ENCODE measurements at places on chromosomes 3 and 15. TPM values are rescaled to one million over a fixed set of nuclear protein-coding genes. Genes with fewer than 3 reads are reported as not detected.
A peak's percentile ranks its signal among the peaks of the same experiment; 100 is the strongest.

- no peak for DNase-seq
These were observed 122.3 kb upstream of the NR2E3 start for GRCh38 chr15:71687902-71688508.

DNA sequence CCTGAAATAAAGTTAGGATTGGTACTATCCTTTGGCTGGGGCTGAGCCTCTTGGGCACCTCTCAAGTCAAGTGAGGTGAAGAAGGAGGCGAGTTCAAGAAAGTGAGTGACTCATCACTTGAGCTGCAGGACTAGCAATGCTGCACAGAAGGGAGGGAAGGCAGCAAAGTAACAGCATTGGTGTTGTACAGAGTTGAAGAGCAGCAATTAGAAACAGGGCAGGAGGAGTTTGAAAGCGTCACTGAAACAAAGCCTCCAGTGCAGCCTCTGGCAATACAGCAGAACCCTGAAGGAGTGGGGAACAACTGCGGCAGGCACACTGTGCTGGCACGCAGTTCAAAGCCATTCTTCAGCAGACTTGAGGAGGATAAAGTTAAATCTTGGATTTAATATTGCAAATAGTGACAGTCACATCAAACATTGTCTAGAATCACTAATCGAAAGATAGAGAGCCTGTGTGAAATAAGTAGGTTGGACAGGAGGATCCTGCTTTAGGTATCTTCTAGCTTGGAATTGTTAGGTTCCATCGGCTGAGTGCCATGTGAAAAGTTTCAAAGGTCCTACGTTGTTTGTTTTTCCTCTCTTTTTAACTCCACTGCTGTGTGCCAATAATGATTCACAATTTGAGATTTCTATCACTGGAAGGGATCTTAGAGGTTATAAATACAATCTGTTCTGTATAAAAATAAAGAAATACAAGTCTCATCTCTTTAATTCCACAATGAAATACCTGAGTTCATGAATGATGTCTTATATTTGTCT lies 479.8 kb downstream of the NAALADL2 start:
- no peak for DNase-seq

GRCh38 chr3:148073721-148074456 lies 623.8 kb upstream of the AGTR1 start:
- no peak for DNase-seq

DNA sequence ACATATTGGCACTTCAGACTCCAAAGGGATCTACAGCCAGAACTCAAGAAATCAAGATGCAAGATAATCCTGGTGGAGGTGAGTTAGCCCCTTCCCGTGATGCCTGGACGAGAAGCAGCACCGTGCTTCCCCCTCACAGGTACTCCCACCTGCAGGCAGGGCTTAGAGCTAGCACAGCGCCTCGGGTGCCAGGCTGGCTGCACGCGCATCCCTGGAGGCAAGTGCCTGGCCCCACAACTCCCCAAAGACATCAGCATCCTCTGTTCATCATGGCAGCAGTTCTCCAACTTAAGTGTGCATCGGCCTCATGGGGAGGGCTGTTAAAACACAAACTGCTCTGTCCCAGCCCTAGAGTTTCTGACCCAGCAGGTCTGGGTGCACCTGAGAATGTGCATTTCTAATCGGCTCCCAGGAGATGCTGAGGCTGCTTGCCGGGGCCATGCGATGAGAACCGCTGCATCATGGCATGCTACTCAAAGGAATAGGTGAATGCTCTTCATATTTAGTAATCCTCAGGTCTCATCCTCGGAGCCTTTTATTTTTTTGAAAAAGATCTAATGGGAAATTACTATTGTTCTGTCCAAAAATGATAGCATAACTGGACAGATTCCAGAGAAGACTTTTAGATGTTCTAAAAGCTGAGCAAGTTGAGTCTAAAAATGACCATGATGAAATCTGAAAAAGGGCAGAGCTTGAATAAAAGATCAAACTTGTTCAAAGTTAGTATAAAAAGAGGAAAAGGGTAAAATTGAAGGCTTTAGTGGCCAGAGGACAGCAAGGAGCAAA lies 244.2 kb downstream of the ADAMTS17 start:
- no peak for DNase-seq

DNA sequence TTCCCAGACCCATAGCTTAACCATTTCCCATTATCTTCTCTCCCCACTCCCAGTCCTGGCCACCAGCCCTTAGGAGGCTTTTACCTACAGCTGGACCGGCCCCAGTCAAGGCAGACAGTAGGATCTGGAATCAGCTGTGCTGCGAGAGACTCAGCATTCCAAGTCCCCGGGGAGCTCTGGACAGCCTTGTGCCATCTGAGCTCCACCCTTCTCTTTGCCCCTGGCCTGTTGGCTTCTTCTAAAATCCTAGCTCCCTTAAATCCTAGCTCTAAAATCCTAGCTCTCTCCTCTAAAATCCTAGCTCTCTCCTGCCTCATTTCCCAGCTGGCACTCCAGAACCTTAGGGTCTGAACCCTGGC lies 21.3 kb downstream of the MEGF11 start:
- DNase-seq: no peak

DNA sequence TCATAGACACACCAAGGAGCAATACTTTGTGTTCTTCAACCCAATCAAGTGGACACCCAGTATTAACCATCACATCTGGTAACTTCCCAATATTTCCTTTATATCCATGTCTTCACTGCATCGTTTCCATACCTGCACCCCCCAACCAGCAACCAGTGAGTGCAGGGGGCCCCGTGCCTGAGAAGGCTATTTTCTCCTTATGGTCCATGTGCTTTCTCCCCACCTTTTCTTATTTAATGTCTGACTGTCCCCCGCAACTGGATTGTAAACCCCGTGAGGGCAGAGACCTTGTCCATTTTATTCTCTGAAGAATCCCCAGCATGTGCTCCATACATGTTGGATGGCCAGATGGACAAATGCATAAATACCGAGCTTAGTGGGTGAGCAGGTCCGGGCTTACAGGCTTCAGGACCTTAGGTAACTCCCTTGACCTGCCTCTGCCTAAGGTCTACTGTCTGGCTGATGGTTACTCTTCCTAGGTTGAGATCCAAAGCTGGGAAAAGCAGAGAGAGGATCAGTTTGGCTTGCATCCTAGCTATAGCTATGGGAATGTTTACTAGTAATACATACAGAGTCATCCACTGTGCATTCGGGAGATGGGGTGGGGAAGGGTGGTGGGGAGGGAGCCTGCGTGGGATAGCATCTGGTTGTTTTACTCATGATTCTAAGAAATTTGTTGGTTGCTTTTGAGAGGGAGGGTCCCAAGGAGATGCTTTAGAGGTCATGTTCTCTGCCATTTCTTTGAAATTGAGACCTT lies 41.5 kb downstream of the PXYLP1 start:
- no peak for DNase-seq

GRCh38 chr15:56496635-56497034 lies 31.7 kb upstream of the MNS1 start:
- DNase-seq: peak; percentile 79

DNA sequence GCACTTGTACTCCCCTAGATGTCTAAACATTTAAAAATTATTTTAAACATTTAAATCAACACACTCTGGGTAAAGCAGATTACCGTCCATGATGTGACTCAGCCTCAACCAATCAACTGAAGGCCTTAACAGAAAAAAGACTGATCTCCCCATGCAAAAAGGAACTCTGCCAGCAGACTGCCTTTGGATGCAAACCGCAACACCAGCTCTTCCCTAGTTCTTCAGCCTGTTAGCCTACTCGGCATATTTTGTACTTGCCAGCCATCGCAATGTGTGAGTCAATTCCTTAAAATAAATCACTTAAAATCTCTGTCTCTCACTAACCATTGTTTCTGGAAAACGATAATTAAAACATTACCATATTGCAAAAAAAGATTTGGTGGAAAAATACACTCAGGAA lies 375.9 kb downstream of the RSL24D1 start:
- no peak for DNase-seq

GRCh38 chr3:69282181-69282580 lies 103.7 kb downstream of the FRMD4B start:
- DNase-seq: no peak

DNA sequence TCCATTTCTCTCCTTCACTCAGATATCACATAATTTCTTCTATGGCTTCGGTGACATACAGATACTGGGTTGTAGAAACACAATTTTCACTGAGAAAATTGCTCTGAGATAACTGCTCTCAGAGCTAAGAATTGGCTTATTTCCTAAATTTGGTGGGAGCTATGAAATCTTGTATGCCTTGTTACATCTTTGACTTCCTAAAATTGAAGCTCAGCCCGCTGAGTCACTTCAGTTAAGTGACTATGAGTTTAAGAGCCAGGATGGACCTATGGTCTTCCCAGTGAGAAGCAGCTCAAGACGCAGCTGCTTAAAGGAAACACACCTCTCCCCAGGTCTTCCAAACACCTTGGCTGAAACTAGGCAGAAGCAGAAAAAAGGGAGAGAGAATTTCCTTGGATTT lies 56.4 kb downstream of the EFHB start:
- DNase-seq: no peak

- DNase-seq: no peak
These were observed 160.0 kb upstream of the SNTN start for GRCh38 chr3:63492464-63492863.

- DNase-seq: no peak
These were observed 77.0 kb downstream of the EPHA3 start for GRCh38 chr3:89184151-89184995.

- no peak for DNase-seq
These were observed 219.3 kb downstream of the PDCD6IP start for GRCh38 chr3:34017757-34018156.

- DNase-seq: no peak
These were observed 261.6 kb upstream of the THRB start for GRCh38 chr3:24756101-24756888.

DNA sequence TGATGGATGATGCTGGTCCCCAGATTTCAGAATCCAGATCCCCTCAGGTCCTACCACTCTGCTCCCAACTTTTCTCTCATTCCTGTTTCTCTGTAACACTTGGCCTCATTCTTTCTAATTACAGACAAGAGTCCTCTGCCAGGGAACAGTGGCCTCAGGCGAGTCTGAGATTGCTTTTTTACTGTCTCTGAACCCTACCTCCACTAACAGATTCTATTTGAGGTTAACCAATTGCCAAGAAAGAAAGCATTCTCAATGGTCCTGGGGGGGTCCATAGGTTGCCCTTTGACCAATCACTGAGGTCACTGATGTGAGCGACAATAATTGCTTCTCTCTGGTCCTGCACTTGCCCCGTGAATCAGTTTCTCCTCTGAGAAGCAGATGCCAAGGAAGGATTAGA lies 145.2 kb upstream of the TMEM108 start:
- DNase-seq: no peak

DNA sequence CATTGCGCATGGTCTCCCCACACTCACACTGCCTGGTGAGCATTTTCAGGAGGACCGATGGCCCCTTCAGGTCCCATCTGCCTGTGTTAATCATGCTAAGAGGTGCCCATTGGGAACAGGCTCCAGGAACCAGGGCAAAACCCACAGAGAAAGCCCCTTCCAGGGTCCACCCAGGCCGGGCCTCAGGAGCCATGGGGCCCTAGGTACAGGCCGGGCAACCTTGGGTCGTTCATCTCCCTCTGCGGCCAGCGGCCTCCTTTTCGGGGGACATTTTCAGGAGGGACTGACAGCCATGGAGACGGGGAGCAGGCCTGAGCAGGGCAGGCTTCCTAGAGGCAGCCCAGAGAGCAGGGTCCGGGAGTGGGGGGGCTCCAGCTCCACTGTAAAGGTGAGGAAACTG lies 68.0 kb upstream of the TAMM41 start:
- DNase-seq: no peak

- DNase-seq: peak; percentile 76
These were observed 36.9 kb upstream of the SKIL start for GRCh38 chr3:170320461-170321121.

DNA sequence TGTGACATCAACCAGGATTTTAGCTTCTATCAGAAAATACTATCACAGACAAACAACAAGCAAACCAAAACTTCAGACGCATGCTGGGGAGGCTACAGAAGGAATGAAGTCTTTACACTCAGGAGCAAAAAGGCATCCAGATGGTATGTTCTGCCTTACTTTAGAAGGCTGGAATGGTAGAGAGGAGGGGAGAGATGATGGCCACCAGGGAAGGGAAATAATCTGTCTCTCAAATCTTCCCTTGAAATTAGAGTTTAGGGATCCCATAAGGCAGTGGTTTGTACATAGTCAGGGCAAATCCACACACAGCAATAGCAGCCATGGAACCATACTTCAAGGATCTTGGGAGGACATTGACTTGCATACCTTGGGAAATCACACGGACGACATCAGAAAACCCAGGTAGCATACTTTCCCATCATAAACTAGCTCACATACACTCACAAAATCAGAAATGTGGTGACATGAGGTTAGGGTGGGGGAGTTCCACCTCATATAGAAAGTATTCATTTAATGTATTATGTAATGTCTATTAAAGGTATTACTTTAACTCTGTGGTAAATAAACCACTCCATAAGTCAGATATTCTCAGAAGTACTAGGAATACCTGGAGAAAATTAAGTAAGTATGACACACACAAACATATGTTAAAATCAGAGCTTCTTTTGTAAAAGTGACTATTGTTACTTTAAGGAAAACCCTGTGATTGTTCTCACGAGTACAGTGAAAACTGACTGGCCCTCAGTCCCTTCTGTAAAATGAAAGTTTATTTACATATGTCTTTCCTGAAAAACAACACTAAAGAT lies 9.4 kb downstream of the BTLA start:
- DNase-seq: no peak

DNA sequence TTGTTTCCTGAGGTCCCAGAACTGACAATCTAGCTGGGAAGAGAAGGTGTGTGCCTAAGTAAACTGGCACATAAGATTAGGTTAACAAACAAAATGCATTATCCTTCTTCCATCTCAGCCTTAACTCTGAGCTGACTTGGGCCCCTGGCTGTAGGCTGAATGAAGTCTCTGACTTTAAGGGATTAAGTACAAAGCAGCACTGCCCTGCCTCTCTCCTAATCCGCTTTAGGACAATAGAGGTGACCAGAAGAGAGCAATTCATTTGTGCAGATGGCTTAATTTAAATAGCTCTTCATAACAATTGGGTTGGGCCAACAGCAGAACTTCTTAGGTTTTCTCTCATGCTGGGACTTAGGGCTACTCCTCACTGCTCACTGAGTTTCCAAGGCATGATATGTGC lies 181.6 kb upstream of the SOX14 start:
- DNase-seq: no peak

Gene TGM5
- not detected for total RNA-seq

Gene SIDT1
- not detected for total RNA-seq

Gene SUSD5
- under 0.01 TPM for total RNA-seq

Gene ERC2
- 1.5 TPM for total RNA-seq

Gene PTH1R
- total RNA-seq: not detected

Gene ZNF654
- 11.9 TPM for total RNA-seq

Gene PCOLCE2
- not detected for total RNA-seq

Gene GRAMD2A
- total RNA-seq: under 0.01 TPM

Gene TBC1D2B
- total RNA-seq: 24.2 TPM

Gene GPR62
- total RNA-seq: not detected

Gene BTLA
- total RNA-seq: not detected

Gene CYP1A2
- total RNA-seq: not detected

Gene HRH1
- total RNA-seq: 5.4 TPM

Data from lung microvascular endothelial cell (primary cell).